ENCODE measurements at places on chromosomes 12 and 14.

DNA sequence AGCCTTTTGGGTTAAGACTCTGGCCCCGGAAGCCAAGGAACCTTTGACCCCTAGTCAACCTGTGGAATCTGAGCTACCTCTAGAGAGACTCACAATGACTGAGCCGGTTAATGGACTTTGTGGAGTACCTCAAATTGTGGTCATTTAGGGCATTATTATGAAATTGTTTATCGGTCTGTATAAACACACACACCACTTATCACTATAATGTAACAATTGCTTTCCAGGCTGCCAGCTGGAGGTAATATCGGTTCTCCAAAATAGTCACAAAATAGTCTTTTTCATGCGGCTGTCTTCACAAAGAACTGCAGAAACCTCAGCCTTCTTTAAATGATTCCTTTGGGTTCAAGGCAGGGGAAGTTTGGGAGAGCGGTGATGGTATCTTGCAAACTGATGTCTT lies 144.2 kb downstream of the DACT1 start:
- no peak for DNase-seq

- no peak for DNase-seq
Observed at GRCh38 chr14:89024691-89025090, 200.2 kb downstream of the TTC8 start.

DNA sequence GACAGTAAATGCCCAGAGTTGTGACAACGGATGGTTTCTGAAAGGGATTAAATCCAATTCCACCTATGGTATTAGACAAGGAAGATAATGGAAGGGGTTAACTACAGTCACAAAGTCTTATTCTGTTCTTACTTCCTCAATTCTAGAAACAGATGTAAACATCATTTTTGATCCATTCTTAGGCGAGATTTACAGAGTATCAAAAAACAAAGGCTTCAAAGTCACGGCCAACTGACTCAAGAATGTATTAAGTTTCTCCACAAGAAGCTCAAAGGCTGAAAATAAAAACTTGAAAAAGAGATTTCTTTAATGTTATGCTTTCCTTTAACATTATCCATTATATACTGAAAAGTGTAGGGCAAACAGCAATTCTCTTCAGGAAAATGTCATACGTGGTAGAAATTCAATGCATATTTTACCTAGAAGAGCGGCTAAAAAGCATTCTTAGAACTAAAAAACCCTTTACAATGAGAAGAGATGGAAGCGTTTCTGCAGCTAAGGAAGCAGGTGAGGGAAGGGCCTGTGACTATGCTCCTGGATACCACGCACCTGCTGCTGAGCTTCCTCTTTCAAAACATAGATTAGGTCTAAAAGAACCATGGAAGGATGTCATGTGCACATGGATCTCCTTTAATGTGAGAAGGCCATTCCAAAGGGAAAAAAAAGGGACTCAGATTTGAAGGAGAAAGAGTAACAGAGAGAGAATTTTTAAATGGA lies 185.8 kb downstream of the STXBP6 start:
- no peak for DNase-seq

GRCh38 chr12:89311703-89312293 lies 40.5 kb downstream of the DUSP6 start:
- no peak for DNase-seq

DNA sequence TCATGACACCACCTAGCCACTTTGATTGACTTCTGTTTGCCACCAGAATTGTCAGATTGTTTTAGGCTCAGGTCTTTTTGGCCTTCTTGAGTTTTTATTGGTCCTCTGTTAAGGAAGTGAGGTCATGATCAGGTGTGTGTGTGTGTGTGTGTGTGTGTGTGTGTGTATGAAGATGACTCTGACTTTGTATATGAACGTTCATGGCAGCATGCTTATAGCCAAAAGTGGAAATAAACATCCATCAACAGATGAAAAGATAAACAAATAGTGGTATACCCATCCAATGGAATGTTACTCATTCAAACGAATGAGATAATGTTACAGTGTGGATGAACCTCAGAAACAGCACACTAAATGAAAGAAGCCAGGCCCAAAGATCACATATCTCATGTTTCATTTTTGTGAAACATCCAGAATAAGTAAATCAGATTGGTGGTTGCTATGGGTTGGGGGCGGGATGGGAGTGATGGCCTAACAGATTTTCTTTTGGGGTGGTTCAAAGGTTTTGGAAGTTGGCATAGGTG lies 258.6 kb downstream of the KTN1 start:
- no peak for DNase-seq

GRCh38 chr14:59570122-59570521 lies 6.5 kb downstream of the CCDC175 start:
- no peak for DNase-seq
